Hepatocyte (in vitro differentiated cells): ENCODE measurements at places on chromosomes 1 and 21. TPM values are rescaled to one million over a fixed set of nuclear protein-coding genes. Genes with fewer than 3 reads are reported as not detected.
A peak's percentile ranks its signal among the peaks of the same experiment; 100 is the strongest.

Gene SLC37A1
- 13.1 and 17.9 TPM in 2 replicates for total RNA-seq

DNA sequence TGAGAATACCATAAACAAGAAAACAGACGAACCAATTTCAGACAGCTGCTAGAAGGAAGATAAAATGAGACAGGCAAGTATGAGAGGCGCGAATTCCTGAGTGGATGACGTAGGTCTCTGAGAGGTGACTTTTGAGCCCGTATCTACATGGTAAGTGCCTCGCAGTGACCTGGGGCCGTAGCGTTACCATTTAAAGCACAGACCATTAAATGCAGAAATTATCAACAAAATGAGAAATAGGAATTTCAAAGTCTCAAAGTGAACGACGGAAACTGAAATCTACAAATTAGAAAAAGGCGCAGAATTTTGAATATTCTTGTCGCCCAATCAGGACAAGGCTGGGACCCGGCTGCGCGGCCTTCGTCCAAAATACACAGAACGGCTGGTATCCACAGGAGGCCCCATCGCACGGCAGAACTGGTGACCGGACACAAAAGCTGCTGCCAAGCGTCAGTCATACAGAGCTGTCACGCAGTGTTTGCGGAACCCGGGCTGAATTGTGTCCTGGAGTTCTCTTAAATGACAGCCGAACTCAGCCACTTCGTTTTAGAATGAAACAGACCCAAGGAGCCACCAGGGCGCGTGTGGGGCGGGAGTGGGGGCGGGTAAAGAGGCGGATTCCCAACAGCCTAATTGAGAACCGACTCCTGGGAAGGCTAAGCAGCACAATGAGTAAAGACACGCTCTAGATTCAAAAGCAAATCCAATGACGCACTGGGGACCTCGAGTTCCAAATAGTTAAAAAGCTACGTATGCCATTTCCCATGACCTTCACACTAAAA, 13.8 kb upstream of the BOLA1 start:
- peaks cover 14% of the 10 kb centered on the region for H3K4me1 ChIP-seq
- no peaks in the 10 kb centered on the region for H3K27me3 ChIP-seq
- DNase-seq = peak; percentile 80
- H3K4me3 ChIP-seq = peak overlapping the region; percentile 83

- H3K27me3 ChIP-seq = no peaks in the 10 kb centered on the region
- H3K4me3 ChIP-seq = no peak overlapping the region
- no peaks in the 10 kb centered on the region for H3K36me3 ChIP-seq
- H3K4me1 ChIP-seq = no peaks in the 10 kb centered on the region
Measured at GRCh38 chr1:28197682-28198415, 21.4 kb upstream of the PTAFR start.

- H3K36me3 ChIP-seq = no peaks in the 10 kb centered on the region
- no peaks in the 10 kb centered on the region for H3K27me3 ChIP-seq
- no peak for DNase-seq
- peaks cover 6% of the 10 kb centered on the region for H3K4me1 ChIP-seq
- no peak overlapping the region for H3K4me3 ChIP-seq
Measured at GRCh38 chr21:45076245-45076711, 1.9 kb downstream of the ADARB1 start.

- H3K4me3 ChIP-seq = no peak overlapping the region
- H3K36me3 ChIP-seq = no peaks in the 10 kb centered on the region
- H3K27me3 ChIP-seq = peaks cover 98% of the 10 kb centered on the region
- no peak overlapping the region for H3K27ac ChIP-seq
- no peak for DNase-seq
Measured at GRCh38 chr1:165356876-165357275, 361 bp upstream of the LMX1A start.
